ENCODE measurements at places on chromosomes 12 and 14.

DNA sequence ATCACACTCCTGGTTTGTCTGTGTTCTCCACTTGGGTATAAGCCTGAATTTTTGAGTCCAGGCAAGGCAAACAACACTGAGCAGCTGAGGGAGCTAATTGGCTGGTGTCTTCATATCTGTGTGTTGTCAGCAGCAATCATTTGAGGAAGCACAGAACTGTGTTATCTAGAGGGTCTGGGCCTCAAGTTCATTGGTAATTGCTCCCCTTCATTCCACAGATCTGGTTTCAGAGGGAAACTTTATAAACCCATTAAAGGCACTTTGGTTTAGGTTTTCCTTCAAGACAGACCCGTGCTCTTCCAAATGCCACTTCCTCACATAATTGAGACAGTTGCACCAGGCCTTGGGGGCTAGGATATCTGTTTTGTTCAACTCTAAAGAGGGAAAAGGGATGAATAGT is 5.6 kb downstream of the DACT1 start:
- no peak for DNase-seq

DNA sequence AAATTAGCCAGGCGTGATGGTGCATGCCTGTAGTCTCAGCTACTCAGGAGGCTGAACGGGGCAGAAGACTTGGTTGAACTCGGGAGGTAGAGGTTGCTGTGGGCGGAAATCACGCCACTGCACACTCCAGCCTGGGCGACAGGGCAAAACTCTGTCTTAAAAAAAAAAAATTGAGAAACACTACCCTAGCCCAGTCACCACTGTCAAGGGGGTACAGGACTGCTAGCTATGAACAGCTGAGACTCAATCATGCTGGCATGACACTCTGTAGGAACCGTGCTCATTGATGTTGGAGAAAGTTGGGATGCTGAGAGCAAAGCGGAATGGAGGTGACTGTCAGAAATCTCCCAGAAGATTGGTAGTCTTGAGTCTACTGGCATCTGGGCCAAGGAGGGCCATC is 58.2 kb upstream of the STON2 start:
- no peak for DNase-seq

DNA sequence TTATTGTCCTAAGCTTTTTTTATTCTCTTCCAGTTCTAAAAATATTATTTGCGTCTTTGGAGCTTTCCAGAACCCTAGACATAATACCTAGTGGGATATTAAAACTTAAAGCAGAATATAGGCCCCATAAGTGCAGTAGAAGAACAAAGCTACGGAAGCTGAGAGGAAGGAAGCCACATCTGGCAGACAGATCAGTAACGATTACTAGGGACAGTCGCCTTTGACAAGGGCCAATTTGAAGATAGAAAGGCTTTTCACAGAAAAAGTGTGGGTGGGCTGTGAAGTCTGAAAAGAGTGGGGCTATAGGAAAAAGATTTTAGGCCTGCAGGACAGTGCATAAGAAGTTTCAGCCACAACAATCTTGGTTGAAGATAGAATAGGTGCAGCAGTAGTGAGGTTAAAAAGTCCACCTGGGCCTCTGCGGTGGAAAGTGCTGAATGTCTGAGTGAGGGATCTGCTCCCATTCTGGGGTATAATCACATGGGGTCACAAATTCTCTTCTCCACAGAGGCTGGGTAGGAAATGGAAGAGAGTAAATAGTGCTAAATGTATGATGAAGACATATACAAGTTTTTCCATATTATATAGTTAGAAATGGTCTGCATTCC is 114.5 kb downstream of the CMAS start:
- DNase-seq = no peak

- no peak for DNase-seq
Observed at GRCh38 chr12:11693601-11694000, 44.1 kb downstream of the ETV6 start.

GRCh38 chr12:82870771-82871377 is 184.2 kb downstream of the TMTC2 start:
- no peak for DNase-seq

DNA sequence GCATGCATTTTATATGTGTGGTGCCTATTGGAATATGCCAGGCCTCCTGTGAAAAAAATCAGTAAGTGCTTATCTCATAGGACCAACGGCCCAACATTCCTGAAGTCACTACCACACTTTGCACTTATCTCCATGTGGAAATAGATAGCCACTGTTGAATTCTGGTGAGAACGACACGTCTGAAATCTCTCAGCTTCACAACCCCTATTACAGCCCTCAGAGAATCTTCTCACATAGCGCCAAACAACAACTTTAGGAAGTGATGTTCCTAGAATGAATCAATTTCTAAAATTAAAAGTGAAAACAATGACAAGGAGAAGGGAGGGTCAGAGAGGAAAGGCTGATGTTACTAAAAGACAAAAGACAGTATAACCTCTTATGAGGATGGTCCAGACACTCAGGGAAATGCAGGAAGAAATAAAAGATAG is 270.8 kb upstream of the BTG1 start:
- DNase-seq = no peak

DNA sequence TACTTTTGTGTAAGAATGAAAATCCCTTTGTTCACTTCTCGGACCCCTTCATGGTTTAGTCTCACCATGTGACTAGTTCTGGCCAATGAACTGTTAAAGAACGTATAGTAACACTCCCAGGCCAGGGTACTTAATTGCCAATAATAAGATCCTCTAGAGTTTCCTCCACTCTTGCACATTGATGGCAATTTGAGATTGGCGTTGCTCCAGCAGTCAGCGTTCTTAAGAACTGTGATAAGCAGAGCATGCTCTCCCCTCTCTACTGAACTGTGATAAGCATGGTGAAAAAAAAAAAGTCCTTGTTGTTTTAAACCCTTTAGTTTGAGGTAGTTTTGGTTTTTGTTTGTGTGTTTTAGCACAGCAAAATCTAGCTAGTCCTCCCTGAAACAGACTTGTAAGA is 854.5 kb downstream of the SLC6A15 start:
- DNase-seq = no peak

GRCh38 chr14:30330445-30330844 is 228.5 kb upstream of the G2E3 start:
- no peak for DNase-seq

- DNase-seq = no peak
Observed at GRCh38 chr12:114698566-114699163, 14.7 kb upstream of the TBX3 start.

DNA sequence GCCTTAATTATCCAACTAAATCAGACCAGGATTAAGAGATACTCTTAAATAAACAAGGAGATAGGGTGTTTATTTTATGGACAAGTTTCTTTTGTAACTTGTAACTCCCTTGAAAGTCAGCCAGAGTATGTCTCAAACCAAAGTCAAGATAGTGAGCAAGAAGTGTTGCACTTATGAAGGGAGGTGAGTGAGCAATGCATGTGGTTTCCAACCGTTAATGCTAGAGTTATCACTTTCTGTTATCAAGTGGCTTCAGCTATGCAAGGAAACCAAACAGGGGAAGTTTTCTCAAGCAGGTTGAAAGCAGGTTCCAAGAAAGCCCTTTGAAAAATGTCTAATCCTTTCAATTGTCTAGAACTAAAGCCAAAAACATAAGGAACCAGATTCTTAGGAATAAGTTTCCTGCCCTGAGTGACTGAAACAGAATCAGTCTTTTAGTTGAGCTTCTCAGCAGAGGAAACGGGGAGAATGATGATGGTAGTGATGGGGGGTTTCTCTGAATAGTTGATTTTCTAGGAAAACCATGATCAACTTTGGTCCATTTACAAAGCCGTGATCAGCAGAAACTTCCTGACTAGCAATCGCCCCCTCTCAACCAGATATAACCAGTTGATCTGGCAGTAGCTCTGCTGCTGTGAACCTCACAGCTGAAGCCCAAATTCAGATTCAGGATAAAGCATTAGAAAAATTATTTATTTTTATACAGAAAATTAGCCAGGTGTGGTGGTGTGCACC is 128.4 kb downstream of the DAD1 start:
- DNase-seq = no peak

GRCh38 chr12:43884683-43885410 is 49.0 kb downstream of the TMEM117 start:
- DNase-seq = no peak

DNA sequence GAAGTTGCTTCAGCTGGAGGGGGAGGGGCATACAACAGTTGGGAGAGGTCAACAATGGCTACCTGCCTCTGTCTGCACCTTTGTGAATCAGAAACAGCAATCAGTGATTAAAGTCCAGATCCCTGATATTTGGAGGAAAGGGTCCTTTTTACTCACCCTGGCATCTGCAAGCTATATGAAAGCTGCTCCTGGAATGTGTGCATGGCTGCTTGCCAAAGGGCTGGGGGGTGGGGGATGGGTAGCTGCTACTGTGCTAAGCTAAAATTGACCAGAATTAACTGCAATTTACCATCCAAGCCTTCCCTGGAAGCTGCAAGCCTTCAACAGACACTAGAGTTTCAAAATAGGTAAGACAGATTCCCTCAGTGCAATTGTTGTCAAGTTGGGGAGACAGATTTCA is 13.5 kb upstream of the GTF2A1 start:
- DNase-seq = no peak

DNA sequence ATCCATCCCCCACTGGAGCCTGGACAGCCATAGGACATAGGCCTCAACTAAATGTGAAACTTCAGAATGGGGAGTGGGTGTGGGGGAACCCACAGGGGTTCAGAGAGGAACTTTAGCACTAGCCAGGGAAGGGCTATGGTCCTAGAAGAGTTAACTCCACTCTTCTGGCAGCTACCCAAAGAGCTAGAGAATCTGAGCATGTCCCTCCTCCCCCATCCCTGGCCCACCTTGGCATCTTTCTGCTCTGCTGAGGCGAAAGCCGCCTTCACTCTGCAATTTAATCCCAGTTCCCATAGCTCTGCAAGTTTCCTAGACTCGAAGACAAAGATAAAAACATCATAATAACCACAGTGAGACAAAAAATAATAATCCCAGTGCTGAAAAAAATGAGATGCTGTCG is 214.7 kb upstream of the RTL1 start:
- no peak for DNase-seq

- no peak for DNase-seq
Observed at GRCh38 chr12:102510463-102510862, 30.1 kb upstream of the IGF1 start.

DNA sequence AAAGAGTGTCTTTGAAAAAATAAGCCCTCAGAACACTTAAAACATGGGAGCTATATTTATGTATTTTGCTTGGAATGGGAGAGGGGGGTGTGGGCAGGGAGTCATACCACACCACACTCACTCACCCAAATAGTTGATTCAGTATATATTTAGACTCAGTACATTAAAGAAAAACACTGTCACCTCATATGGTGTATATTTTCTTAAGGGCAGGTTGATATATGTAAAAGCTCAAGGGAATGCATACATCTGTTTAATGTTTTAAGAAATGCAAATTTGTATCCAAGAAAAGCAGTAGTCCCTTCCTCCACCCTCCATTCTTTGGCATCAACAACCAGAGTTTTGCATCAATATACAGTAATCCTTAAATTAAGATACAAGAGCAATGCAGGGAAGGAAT is 1.4 kb downstream of the NFYB start:
- no peak for DNase-seq

GRCh38 chr14:38290601-38291188 is 34.8 kb upstream of the CLEC14A start:
- peak; percentile 85 for DNase-seq

DNA sequence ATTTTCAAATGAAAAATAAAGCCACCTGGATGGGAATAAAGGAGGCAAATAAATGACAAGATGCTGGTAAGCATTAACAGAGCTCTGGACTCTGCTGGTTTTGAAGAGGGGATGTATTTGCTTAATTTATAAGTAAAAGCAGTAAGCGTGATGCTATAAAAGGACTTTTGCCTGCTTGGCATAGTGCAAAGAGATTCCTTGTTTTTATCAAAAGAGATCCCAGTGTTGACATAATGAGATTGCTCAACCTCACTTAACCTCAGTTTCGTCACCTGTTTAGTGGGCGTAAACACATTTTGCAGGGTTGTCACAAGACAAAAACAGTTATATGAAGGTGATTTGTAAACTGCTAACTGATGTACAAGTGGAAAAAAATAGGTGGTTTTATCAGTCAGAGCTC is 13.8 kb downstream of the ASCL1 start:
- DNase-seq = no peak

DNA sequence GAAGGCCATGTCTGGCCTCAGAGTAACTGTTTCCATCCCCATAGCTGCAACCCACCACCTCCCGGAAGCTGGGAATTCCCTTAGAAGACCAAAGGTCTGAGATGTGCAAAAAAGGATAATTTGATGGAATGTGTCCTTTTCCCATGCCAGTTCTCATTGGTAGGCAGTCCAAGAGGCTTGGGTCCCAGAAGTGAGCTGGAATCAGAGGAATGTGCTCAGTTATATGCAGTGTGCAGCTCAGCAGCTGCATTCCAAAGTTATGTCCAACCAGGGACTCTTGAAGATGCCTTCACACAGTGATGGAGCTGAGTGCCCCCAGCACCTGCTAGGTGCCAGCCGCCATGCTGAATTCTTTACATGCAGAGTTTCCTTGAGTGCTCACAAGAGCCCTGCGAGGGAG is 583.9 kb upstream of the TBX3 start:
- no peak for DNase-seq

DNA sequence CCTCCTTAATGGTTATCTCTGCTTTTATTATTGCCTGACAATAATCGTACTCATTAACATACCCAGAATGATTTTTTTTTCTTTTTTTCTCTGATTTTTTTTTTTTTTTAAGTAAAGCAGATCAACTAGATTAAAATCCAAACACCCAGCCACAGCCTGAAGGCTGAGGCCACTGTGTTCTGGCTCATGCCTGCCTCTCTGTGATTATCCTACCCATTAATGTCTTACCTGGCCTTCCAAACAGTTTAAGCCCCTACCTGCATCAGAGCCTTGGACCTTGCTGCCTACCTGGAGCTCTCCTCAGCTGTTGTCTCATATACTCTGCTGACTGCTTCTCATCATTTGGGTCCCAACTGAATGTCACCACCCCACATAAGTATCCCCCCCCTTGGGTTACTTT is 6.8 kb upstream of the TMED10 start:
- no peak for DNase-seq

- DNase-seq = peak; percentile 19
Observed at GRCh38 chr12:25130741-25131188, 64.2 kb downstream of the DNAI7 start.

DNA sequence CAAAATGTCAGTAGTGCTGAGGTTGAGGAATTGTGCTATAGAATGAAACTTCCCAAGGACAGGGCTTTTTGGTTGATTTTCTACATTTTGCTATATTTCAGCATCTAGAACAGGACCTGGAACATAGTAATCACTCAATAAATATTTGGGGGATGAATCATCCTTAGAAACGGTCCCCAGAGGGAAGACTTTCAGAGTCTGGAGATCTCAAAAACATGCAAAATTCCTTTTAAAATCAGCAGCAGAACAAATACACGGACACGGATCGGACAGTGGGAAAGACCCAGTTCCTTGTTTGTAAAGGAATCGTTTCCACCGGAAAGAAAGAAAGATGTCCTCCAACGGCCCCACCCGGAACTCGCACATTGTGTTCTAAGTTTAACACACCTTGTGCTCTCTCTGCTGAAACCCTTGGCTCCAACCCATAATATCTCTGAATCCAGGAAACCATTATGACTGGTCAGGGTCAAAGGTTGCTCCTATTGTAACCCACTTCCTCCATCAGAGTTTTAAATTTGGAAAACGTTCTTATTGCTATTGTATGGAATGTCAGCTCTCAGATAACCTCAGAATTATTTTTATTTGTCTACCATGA is 617.2 kb downstream of the MED13L start:
- no peak for DNase-seq

- peak; percentile 78 for DNase-seq
Observed at GRCh38 chr12:69655616-69656340, 43.3 kb downstream of the BEST3 start.

GRCh38 chr12:104477510-104478390 is 21.0 kb downstream of the CHST11 start:
- DNase-seq = no peak
